Amygdala (tissue), 56 donors: ENCODE measurements at places on chromosomes 7 and 10.

DNA sequence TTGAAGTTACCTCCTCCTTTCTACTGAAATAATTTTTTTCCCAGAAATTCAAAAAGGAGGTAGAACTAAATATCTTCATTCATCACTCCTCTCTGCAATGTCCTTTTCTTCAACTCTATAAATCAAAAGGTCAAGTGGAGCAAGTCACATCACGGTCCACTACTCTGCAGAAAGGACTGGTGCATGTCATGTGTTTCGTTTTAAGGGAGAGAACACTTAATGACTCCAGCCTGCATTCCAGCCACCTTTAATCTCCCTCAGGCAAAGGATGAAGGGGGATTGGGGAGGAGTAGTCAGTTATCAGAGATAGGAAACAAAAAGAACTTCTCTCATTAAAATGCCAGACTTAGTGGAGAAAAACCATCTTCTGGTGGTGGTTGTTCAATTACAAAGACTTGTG lies 78.9 kb downstream of the ANK3 start:
- no peak for DNase-seq

DNA sequence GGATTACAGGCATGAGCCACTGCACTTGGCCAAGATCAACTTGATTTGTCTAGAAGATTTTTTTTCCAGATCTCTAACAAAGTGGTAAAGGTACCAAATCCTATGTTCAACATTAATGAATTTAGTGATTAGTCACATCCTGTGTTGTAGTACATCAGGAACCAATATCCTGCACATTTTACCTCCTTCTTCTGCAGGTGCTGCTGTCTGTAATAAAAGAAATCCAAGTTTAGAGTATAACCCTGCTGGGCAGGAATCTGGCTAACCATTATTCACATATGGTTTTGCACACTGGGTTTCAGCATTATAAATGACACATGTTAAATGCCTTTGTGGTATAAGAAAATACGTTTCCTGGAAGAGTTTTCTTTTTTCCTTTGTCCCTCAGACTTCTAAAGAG lies 10.8 kb downstream of the PARD3 start:
- no peak for DNase-seq

DNA sequence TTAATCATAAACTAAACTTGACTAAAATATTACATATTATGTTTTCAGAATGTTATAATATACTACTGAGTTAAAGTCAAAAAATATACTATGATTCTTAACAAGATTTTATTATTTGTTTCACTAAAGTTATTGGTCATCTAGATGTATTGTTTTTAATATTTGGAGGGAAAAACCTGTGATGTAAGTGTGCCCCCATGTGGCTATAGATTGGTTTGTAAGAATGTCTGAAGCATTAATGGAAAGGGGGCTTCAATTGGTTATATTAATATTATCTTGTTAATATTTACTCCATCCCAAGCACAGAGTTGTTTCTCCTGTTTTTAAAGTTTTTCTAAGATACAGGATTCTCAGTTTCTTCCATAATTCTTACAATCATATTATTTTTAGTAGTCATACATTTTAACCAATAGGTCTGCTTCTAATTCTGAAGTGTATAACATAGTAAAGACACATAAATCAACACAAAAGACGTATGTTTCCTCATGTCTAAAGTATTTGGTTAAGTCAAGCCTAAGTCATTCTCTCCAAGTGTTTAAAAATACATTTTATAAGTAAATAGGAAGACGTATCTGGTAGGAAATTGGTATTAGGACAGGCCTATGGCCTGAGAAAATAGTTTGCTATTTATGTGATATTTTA lies 58.0 kb downstream of the GNAT3 start:
- no peak for DNase-seq

- DNase-seq = no peak
These were observed at the start of gene SLIT1 for GRCh38 chr10:97185326-97186058. SLIT1 (minus strand) TSS chr10:97185959; CDS start chr10:97185674, 285 bp downstream.

DNA sequence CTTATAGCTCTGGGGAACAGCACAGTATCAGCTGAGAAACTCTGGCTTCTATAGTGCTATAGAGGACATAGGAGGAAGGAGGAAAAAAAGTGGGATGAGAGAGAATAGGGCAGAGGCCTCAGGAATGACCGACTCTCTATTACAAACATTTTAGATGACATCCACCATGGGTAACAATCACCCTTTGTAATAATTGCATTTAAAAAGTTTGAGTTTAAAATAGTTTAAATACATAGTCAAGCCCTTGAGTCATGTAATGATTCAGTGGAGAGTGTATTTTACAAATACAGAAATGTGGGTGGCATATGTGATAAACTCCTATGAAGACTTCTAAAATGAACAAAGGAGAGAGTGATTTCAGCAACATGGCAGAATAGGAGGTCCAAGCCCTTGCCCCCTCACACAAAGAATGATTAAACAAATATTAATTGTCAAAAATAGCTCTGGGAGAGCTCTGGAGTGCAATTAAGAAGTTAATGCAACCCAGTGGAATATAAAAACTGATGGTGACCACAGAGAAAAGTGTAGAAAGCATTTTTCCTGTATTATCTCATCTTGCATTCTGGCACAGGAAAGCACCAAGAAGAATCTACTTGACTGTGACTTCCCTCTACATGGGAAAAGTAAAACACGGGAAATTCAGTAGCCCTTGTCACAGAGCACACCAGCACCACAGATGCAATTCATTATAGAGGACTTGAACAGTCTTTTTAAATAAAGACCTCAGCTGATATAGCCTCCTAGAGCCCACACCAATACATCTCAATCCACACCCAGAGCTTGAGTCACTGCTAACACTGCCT lies 569.0 kb upstream of the SORCS1 start:
- no peak for DNase-seq

DNA sequence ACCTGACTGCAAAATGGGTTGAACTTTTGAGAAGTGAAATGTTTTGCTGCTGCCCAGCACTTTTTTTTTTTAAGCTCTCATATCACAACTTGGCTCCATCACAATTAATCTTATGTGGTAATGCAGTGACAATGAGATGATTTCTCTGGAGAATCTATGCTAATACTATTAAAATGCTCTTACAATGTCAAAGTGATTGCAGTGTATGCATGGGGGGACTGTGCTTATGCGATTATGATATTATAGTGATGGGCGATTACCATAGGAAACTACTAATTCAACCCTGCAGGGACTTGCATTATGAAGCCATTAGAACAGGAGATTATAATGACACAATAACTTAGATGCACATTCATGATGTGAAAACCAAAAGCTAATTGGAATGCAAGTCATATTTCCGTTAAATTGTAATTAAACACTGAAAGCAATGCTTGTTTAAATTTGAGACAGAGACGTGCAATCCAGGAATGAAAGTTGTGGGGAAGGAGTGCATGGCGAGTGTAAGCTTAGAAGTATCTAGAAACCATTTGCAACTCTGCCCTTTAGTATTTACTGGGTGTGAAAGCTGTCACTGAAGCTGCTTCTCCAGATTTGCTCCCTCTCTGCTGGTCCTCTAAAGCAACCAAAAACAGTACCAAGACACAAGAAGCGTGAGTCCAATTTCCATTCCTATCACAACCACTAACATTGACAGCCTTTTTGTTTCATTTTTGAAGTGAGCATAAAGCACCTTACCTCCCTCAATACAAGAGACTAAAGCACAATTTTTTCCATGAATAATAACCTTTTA lies 21.6 kb downstream of the PTER start:
- DNase-seq = no peak

DNA sequence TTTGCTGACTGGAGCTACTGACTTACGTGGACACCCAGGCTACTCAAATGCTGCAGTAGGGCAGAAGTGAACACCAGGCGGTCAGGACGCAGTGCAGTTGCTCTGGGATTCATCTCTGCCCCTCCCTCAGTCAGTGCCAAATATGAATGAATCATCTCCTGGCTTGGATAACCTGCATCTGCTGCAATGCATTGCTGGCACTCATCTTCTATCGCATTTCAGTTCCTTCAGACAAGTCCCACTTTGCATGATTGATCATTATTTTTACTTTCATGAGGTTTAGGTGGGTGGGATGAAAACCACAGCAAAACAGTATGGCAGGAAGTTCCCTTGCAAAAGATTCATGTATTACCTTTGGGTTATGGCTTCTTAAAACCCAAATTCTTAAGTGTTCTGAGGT lies 224.6 kb upstream of the NRP1 start:
- no peak for DNase-seq
